Heart left ventricle (tissue), 16 donors: ENCODE measurements at places on chromosomes 7 and 10. TPM values are rescaled to one million over a fixed set of nuclear protein-coding genes. Genes with fewer than 3 reads are reported as not detected.
A peak's percentile ranks its signal among the peaks of the same experiment; 100 is the strongest.

Gene TLX1
- total RNA-seq: 0.94 TPM

- peaks cover 11% of the 10 kb centered on the region for H3K4me1 ChIP-seq
- no peaks in the 10 kb centered on the region for H3K36me3 ChIP-seq
- H3K4me3 ChIP-seq: no peak overlapping the region
- H3K27ac ChIP-seq: no peak overlapping the region
- no peak for DNase-seq
These were observed 84.5 kb downstream of the HGF start for GRCh38 chr7:81685270-81685868.

DNA sequence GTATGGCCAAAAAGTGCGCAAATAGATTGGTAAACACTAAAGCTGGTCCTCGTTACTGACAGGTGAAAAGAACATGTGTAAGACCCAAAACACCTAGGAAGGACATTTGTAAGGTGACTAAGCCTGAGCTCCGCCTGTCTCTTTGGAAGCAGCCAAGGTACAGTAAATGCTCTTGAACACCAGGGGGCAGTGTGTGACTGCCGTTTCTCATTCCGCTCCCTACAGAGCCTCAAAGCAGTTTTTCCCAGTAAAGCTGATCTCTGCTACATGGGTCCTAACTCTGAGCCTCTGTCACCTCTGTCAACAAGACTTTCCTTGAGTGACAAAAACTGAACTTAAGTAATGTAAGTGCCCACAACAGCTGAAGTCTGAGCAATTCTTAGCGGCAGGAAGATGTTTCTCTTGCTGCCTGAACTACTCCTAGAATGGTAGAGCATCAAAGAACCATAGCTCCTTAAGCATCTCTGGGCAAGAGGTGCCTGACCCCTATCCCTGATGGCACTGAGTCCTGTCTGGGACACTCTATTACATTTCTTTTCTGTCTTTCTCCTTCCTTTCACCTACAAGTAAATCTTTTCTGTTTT lies 238.0 kb upstream of the INHBA start:
- peaks cover 3% of the 10 kb centered on the region for H3K27me3 ChIP-seq
- H3K36me3 ChIP-seq: no peaks in the 10 kb centered on the region
- H3K4me1 ChIP-seq: peaks cover 6% of the 10 kb centered on the region
- no peak overlapping the region for H3K27ac ChIP-seq
- peak; percentile 58 for DNase-seq
- no peak overlapping the region for H3K4me3 ChIP-seq

Gene MAT1A
- 0.21 TPM for total RNA-seq

GRCh38 chr7:151033864-151034249 lies 5.6 kb downstream of the ABCB8 start:
- H3K36me3 ChIP-seq: no peaks in the 10 kb centered on the region
- H3K4me1 ChIP-seq: peaks cover 23% of the 10 kb centered on the region
- no peaks in the 10 kb centered on the region for H3K27me3 ChIP-seq
- no peak overlapping the region for H3K4me3 ChIP-seq

Gene MASTL
- 2.1 TPM for total RNA-seq

Gene NKX2-3
- total RNA-seq: not detected

GRCh38 chr7:244974-245373 lies 45.0 kb upstream of the FOXL3 start:
- no peak overlapping the region for H3K27ac ChIP-seq
- H3K36me3 ChIP-seq: peaks cover 31% of the 10 kb centered on the region
- H3K27me3 ChIP-seq: no peaks in the 10 kb centered on the region
- no peak overlapping the region for H3K4me3 ChIP-seq
- DNase-seq: no peak
